Liver (tissue), 10 donors: ENCODE measurements at places on chromosomes 7 and 10.

DNA sequence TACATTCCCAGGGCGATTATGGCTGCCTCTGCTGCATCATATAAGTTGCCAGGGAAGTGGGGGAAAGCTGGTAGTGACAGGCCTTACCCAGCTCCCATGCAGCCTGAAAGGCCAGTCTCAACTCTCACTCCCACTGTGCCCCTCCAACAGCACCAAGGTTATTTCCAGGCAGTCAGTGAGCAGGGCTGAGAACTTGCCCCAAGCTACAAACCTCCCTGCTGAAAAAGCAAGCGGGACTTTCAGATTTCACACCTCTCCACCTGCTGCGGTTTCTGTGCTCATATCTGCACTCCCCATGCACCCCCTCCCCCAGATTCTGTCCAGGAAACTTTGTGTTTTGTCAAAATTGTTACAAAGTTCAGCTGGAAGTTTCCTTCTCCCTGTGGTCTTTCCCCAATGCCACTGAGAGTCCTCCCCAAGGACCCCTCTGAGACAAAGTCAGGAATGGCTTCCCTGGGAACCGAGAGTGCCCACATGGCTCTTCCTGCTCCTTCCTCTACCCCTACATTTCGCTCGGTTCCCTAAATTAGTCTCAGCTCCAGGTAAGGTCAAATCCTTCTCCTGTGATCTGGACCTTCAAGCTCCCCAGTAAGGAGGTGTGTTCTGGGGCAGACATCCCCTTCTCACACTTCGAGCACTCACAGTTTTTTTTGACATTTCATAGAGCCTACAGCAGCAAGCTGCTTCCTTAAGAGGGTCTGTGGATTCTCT, 25.3 kb upstream of the WNT2 start:
- DNase-seq: no peak

DNA sequence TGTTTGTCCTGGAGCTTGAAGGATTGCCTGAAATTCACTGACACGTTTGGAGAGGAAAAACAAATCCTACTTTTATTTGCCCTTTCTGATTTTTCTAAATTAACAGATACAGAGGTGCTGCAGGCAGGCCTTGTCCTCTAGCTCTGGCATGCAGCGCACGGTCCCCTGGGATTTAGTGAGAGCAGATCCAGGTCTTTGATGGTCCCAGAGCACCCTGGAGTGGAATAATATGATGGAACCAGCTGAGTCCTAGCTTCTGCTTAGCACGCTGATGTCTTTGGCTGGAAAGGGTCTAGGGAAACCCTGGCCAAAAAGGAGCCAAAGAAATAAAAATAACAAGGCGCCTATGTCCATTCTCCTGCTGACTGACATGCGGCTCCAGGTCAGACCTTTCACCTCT, 40.5 kb downstream of the C10orf120 start:
- DNase-seq: no peak

DNA sequence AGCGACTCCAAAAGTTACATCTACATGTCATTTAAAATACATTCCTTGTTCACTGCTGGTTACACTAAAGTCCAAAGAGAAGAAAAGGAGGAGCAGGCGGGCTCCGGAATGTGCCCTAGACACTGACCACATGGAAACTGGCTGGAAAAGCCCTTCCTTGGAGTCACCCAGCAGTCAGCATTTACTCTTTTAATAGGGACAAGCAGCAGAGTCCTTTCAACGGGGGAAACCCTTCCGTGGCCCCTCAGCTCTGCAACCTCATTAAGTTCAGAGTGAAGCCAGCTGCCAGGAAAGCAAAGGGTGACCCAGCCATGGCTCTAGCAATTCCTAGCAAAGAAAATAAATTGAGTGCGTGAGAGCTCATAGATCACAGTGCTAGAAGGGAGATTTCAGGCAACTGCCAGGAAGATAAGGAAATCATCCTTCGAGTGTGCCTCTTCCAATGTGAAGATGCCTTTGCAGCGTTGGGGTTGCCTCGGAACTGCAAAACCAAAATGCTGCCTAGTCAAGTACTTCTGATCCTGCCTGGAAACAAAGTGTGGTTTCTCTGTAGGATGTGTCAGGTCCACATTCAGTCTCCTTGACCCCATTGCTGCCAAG, 101.6 kb downstream of the SORBS1 start:
- DNase-seq: no peak

GRCh38 chr10:114372179-114372578, 32.1 kb downstream of the AFAP1L2 start:
- DNase-seq: no peak

DNA sequence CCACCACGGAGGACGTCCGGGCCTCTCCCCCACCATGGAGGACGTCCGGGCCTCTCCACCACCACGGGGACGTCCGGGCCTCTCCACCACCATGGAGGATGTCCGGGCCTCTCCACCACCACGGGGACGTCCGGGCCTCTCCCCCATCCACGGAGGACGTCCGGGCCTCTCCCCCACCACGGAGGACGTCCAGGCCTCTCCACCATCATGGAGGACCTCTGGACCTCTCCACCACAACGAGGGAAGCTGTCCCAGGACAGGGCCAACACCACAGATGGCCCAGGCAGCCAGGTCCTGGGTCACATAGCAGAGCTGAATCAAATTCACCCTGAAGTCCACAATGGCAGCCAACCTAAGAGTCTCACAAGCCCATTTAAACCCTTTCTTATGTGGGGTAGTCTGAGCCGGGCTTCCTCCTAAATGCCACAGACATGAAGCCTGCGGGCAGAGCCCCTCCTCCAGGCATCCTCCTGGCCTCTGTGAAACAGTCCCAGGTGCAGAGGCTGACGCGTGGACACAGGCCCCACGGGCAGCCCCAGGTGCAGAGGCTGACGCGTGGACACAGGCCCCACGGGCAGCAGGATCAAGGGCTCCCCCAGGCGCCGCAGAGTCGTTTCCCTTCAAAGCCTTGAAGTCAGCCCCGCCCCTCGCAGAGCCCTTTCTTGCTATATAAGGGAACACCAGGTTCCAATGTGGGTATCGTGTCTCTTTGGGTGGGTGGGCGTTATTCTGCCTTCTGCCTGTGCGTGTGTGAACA, 47.0 kb downstream of the FOXL3 start:
- DNase-seq: no peak

DNA sequence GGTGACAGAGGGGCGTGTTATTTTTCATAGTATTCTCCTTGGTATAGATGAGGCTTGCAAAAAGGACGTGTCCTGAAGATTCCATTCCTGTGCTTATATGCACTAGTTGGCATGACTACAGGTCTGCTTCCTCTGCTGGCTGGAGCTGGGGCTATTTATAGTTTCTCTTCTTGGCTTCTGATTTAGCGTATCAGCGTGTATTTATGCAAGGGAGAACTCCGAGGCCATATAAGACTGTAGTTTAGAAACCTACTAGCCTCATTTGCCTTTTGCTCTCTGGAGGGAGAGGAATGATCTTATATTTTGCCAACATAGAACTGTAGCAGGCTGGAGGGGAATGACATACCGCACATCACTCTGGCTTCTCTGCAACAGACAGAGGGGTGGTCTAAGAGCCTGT, 39.7 kb downstream of the CACNB2 start:
- no peak for DNase-seq
